H4 (cell line): ENCODE measurements at places on chromosomes 6 and 20. TPM values are rescaled to one million over a fixed set of nuclear protein-coding genes. Genes with fewer than 3 reads are reported as not detected.

DNA sequence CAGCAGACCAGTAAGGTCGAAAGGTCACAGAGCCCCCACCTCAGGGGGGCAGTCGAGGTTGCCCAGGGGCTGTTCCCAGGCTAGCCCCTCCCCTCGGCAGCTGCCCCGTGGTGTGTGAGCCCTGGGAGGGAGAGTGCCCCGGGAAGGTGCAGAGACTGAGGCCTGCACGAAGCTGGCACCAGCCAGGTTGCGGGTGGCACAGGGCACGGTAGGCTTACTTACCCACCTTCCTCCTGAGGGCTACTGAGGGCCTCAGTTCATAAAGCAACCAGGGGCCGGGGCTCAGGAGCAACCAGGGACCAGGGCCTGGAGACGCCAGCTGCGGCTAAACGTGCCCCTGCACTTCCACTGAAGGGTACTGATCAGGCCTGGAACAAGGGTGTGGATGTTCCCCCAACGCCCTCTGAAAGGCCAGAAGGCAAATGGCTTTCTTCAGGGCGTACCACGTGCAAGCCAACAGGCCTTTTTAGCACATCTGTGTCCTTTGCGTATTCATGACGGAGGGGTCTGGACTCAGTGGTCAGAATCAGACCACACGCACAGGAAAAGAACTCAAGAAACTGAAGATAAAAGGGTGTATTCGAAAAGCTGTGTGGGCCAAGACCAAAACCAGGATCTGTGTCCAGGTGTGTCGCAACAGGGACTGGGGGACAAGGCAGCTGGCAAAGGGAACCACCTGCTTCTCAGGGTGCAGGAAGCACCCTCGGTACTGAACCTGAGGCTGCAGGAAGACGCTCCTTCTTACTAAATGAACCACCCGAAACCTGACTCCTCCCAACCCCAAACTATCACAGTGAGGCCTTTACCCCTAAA, 24.5 kb upstream of the TCFL5 start:
- DNase-seq: no peak

DNA sequence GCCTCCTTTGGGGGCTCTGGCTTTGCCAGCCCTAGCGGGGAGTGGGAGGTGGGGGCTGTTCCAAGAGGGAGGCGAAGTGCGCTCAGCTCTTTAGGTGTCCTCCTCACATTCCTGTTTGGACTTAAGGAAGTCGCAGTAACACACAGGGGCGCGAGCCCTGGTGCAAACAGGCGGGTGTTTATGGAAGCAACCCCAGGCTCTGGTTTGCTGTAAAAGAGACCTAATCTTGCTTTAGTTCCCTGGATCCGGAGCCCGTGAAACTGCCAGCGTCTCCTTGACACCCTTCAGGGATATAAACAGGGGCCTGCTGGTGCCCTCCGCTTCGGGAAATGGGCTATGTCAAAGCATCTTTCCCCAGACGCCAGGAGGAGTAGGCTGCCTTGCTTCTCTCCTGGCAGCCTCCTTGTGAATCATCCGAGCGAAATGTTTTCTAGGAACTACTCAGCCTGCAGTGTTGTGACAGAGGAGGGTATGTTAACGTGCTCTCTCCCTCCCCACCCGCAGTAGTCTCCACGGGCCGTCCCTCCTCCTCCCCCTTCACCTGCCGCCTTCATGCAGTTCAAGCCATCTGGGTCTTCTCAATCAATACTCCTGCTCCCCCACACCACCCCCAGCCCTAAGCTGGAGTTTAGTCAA, 168.0 kb upstream of the LRFN2 start:
- DNase-seq: no peak

DNA sequence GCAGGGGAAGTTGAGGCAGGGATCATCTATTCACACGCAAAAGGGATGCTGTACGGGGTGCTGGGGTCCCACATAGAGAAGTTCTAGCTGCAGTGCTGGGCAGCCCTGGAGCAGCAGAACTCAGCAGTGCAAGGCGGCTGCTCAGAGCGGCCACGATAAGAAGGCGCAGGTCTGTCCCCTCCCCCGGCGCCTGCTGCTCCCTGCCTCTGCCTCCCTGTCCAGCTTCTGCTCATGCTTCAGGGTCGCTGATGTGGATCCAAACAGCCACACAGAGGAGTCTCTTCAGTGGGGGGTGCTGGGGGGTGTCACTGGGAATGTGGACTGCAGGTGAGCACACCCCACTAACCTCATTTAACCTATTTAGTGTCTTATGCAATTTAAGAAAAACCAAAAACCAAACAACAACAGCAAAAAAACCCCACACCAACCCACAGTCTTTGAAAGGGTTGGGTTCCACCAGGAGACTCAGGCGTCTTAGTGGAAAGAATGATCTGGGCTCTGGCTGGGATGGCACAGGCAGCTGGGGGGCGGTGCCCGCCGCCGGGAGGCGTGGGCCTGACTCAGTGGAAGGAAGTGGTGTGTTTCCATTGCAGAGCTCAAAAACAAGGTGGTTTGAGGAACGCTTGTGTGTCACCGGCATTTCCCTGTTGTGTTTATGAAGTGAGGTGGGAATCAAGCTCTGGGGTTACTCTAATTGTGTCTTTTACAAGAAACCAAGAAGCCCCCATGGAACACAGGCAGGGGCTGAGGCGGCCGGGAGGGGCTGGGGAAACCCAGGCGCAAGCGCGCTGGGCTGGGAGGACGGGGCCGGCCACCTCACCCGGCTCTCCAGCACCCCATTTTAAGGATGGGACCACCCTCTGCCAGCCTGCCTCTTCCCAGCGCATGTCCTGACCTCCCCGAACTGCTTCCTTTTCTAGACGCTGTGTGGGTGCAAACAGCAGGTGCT, 55.1 kb downstream of the IRF4 start:
- DNase-seq: no peak

DNA sequence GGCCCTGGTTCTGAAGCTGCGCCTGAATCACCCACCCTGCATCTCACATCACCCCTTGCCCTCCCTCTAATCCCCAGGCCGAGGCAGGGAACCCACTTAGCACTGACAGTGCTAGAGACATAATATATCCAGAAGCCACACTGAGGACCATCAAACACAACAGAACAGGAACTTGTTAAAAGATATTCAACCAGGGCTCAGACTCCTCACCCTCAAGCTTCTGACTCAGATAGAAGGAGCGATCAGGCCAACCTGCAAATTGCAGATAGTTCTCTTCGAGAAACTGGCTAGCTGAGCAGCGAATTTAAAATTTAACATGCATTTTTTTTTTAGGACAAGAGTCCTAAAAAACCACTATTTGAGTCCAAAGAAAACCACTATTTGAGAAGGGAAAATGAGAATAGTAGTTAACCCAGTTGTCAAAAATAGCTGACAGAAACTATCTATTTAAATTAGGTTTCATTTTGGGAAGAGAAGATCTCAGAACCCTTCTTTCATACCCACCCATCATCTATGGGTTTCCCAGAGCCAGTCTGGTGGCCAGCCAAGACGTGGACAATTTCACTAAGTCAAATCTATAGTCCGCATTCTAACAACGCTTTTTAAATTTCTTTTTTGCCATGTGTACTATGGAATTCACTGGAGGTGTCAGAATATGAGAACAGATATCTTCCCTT, 95.6 kb downstream of the OPRM1 start:
- no peak for DNase-seq

GRCh38 chr20:57294550-57294949, 28.1 kb upstream of the BMP7 start:
- DNase-seq: no peak

GRCh38 chr6:42746463-42747391, 824 bp upstream of the TBCC start:
- DNase-seq: peak; percentile 95

GRCh38 chr6:77415706-77416105, 47.6 kb downstream of the HTR1B start:
- DNase-seq: no peak

DNA sequence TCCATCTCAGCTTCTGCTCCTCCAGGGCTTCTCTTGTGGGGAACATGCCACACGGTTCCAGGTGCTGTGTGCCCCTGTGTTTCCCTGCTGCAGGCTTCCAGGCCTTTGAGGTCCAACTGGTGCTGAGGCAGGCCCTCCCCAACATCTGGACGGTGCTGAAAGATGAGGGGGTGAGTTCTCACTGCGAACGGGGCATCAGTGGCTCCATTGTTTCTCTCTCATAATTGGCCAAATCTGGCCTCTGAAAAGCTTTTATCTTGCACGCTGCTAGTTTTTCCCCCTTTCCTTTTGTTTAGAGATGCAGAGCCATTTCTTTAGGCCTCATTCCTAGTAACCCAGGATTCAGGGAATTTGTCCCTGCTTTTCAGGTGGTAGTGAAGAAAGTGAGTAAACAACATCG, 8.6 kb downstream of the PNLDC1 start:
- DNase-seq: no peak

DNA sequence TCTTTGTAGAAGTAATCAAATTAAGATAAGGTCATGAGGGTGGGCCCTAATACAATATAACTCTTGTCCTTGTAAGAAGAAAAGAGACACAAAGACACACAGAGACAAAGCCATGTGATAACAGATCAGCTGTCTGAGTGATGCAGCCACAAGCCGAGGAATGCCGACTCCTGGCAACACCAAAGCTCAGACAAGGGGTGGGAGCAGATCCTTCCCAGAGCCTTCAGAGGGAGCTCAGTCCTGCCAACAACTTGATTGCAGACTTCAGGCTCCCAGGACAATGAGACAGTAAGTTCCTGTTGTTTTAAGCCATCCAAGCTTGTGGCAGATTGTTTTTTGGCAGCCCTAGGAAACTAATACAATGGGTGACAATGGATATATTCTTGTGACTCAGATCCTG, 325.0 kb upstream of the AGPAT4 start:
- no peak for DNase-seq

DNA sequence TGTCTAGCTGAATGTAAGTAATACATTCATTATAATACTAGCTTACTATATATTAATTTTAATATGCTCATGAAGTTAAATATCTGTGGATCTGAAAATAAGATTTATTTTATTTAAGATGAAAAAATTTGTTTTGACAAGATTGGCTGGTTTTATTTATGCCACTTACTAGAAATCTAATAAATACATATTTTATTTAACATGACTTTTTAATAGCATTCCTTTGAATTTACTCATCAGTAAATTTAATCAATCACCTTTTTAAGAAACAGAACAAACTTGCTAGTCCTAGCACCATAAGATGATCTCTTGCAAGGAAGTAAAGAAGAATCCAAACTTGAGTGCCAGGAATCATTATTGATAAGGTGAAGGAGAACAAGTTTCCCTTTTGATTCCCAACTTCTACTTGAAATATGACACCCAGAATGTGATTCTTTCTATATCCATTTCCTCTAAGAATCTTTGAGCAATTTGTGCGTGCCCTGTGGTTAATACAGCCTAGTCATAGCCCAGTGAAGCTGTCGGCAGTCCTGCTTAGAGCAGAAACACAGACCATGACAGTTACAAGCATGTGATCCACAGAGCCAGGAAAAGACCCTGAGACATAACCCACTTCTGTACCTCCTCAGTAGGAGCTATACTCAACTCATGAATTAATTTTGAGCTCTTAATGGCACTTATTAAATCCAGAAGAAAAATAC, 282.3 kb upstream of the QKI start:
- no peak for DNase-seq

DNA sequence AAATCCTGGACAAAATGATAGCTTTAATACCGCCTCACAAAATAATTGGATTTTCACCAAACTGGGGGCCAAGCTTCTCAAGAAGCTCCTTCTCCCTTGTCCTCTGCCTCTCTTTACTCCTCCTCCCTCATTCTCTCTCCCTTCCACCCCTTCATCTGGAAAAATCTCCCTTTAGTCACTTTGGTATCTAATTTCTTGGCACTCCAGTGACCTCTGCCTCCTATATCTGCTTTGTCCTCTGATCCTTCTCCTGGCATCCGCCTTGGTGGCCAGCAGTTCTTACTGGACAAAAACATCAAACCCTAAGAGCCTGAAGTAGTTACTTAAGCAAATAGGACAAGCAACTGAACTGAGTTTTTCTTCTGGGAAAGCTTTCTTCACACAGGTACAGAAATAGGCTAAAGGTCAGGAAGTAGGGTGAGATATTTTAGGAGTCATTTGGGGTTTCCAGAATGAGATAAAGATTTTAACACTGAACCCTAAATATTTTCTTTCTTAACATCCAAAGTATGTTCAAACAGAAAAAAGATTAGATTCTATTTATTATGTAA, 220.7 kb downstream of the ARHGAP18 start:
- no peak for DNase-seq

- no peak for DNase-seq
Measured at GRCh38 chr20:63435552-63435951, 36.9 kb downstream of the KCNQ2 start.

DNA sequence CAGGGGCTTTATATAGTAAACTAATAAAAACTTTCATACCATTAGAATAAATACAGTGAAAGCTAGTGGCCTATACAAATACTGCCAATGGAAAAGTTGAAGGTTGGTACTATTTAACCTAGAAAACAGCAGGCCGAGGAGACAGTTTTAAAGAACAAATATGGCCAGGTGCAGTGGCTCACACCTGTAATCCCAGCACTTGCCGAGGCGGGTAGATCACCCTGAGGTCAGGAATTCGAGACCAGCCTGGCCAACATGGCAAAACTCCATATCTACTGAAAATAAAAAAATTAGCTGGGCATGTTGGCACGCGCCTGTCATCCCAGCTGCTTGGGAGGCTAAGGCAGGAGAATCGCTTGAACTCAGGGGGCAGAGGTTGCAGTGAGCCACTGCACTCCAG, 24.8 kb downstream of the GLYATL3 start:
- DNase-seq: no peak

CFB gene
- 1.5 and 4.3 TPM in 2 replicates for total RNA-seq

HLA-DRB1 gene
- total RNA-seq: 0.95 and 1.4 TPM in 2 replicates

SYCP2L gene
- 0.39 and 1.5 TPM in 2 replicates for total RNA-seq

MLN gene
- not detected in 2 replicates for total RNA-seq

C20orf144 gene
- total RNA-seq: not detected in 2 replicates

ETV7 gene
- 0.99 and 1.2 TPM in 2 replicates for total RNA-seq

JPH2 gene
- total RNA-seq: 0.15 TPM in 1 of 2 replicates, not detected in the other
